ENCODE measurements at places on chromosomes 16 and 17.

- DNase-seq, result no peak
These were observed 42.5 kb downstream of the AKAP10 start for GRCh38 chr17:19935169-19935568.

DNA sequence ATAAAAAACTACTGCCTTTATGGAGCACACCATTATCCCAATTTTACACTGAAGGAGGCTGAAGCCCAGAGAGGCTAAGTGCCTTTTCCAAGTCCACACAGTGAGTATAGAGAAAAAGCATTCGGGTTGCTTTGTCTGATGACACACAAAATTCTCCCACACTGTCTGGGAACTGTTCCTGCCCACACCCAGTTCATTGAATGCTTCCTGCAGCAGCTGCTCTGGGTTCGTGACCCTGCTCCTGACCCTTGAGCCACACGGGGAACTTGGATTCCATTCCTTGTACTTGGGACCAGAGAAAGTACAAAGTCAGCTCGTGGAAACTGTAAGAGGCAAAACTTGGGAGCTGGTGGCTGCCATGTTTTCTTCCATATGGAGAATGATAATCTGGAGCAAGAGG lies 57.9 kb downstream of the AKAP1 start:
- DNase-seq, result no peak

- DNase-seq, result no peak
These were observed 16.7 kb downstream of the DNAAF1 start for GRCh38 chr16:84161801-84162200.

DNA sequence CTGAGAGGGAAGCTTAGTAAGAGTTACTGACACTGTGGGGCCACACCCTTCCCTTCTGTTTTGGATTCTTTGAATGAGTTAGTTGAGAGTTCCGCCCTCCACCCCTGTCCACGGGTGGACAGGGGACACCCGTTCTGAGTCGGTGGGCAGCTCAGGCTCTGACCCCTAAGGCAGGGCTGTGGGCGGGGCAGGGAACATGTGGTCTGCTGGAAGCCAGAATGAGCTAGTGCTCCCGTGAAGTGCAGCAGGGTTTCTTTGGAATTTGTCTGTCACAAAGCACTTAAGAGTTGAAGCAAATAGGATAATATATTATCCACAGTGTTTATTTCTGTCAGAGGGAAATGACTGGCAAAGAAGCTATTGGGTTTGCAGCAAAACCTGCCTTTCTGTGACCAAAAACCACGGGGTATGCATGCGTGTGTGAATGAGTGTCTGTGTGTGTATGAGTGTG lies 90.1 kb downstream of the CLEC16A start:
- DNase-seq, result no peak

- no peak for DNase-seq
These were observed 6.9 kb downstream of the ZACN start for GRCh38 chr17:76085731-76086366.

- no peak for DNase-seq
These were observed 30.9 kb upstream of the CDC42EP4 start for GRCh38 chr17:73342541-73343167.

DNA sequence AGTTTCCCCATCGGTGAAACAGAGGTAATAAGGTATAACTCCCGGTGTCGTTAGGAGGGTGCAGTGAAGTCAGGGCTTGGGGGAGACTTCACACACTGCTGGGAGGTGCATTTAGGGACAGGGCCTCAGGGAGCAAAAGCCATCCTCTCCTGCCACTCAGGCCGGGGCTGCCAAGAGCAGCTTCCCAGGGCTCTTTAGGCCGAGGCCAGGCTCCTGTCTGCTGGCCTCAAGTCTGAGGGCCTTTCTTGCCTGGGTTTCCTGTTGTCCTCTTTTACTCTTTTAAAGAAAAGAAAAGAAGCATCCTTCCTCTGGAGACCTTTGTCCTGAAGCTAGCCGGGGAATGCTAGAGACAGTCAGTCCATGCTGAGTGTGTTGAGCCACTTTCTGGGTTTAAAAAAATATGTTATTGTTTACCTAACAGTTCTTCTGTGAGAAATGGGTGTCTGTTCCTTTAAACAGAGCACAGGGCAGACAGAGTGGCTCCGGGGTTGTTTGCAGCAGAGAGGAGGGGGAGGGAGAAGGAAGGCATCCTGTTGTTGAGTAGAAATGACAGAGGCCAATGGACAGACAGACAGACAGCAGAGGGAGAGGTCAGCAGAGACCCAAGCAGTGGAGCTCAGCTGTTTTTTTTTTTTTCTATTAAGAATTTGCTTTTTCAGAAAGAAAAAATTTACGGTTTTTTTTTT lies 79.1 kb downstream of the C17orf67 start:
- no peak for DNase-seq

- DNase-seq, result no peak
These were observed 212.3 kb upstream of the IRX5 start for GRCh38 chr16:54718376-54718775.

DNA sequence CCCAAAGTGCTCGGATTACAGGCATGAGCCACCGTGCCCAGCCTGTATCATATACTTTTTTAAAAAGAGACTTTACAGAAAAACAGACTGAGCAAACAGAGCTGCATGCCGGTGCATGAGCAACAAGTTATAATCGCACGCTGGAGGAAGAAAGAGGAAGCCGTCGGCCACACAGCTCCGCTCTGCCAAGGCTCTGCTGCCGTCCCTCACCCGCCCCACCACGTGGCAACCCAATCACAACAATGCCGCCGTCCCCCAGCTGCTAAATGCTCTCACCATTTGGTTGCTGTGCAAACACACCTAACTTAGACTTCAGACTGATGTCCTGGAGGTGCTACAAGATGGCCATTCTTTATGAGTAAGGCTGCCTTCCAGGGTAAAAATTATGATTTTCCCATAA lies 83.5 kb downstream of the ADCY9 start:
- no peak for DNase-seq

GRCh38 chr17:75073618-75074047 lies 14.1 kb upstream of the SLC16A5 start:
- DNase-seq, result no peak

- no peak for DNase-seq
These were observed 59.7 kb downstream of the RNF112 start for GRCh38 chr17:19470530-19471261.

- no peak for DNase-seq
These were observed 14.1 kb downstream of the COL1A1 start for GRCh38 chr17:50187394-50187725.

DNA sequence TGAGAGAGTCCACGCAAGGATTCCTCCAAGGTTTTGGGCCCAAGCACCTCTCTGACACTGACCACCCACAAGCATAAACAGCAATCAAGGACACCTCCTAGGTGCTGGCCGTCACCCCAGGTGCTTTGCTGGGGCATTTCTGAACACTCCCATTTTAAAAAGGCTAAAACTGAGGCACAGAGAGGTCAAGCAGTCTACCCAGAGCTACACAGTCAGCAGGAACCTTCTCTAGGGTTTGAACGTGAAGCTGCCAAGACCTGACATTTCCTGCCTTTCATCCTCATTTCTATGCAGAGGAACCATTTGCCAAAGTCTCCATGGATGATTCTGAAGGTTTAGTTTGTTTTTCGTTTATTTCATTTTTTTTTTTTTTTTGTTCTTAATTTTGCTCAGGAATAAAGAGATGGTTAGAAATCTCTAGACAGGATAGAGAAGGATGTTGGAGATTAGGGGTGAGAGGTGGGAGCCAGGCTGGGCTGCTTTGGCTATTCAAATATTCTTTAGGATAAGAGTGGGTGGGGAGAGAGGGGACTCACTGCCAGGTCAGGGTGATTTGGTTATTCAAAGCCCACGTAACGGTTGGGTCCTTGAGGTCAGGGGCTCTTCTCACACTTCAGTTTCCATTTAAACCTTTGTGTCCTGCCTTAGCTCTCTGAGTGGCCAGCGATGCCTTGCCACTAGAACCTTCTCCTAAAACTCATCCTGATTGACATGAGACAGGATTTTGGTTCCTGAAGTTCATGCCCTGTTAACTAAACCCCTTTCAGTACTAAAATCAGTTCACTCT lies 6.2 kb downstream of the PLCG2 start:
- no peak for DNase-seq

- no peak for DNase-seq
These were observed 222.7 kb upstream of the CIBAR2 start for GRCh38 chr16:85334718-85335583.

DNA sequence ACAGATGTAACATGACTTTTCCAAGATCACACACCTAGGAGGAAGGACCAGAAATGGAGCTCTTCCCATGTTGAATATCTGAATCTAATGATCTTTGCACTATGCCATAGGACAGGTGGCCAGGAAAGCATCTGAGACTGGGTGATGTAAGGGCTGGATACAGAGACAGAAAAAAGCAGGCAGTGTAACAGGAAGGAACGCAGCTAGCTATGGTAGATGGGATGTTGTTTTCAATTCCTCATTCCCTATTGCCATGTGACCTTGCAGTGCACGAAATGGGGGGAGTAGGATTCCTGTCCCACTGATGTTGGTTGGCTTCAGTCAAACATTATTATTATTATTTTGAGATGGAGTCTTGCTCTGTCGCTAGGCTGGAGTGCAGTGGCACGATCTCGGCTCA lies 3.7 kb upstream of the NPIPB15 start:
- DNase-seq, result no peak

GRCh38 chr17:12965988-12966387 lies 51.8 kb downstream of the ELAC2 start:
- DNase-seq, result no peak
